ENCODE measurements at places on chromosomes 12 and 14.
A peak's percentile ranks its signal among the peaks of the same experiment; 100 is the strongest.

- DNase-seq, result no peak
These were observed 19.8 kb downstream of the PPM1H start for GRCh38 chr12:62915204-62915529.

DNA sequence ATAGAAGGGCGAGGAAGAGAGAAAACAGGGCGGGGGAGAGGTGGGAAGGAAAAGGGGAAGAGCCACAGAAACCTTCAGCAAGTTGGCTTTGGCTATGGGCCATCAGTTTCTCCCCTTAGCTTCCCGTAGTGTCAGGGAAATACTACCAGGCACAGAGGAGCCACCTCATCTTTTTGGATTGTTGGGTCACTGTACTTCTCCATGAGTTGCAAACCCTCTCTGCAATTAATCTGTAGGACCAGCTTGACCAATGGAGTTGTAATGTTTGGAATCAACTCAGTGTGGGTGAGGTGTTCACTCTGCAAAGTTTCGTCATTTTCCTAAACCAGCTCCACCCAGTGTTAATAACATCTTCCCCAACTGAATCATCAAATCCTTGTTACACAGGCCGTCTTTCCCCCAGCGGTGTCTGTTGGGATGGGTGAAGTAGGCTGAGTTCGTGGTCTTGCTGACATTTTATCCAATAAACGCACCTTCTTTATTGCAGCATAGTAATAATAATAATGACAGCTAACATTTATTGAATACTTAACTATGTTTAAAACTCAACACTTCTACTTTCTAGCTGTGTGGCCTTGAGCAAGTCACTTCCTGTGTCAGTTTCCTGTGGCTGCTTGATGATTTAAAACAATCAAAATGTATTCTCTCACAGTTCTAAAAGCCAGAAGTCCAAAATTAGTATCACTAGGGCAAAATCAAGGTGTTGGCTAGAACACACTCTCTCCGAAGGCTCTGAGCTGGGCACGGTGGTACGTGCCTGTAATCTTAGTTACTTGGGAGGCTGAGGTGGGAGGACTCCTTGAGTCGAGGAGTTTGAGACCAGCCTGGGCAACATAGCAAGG, 8.1 kb upstream of the GLTP start:
- no peak for DNase-seq

DNA sequence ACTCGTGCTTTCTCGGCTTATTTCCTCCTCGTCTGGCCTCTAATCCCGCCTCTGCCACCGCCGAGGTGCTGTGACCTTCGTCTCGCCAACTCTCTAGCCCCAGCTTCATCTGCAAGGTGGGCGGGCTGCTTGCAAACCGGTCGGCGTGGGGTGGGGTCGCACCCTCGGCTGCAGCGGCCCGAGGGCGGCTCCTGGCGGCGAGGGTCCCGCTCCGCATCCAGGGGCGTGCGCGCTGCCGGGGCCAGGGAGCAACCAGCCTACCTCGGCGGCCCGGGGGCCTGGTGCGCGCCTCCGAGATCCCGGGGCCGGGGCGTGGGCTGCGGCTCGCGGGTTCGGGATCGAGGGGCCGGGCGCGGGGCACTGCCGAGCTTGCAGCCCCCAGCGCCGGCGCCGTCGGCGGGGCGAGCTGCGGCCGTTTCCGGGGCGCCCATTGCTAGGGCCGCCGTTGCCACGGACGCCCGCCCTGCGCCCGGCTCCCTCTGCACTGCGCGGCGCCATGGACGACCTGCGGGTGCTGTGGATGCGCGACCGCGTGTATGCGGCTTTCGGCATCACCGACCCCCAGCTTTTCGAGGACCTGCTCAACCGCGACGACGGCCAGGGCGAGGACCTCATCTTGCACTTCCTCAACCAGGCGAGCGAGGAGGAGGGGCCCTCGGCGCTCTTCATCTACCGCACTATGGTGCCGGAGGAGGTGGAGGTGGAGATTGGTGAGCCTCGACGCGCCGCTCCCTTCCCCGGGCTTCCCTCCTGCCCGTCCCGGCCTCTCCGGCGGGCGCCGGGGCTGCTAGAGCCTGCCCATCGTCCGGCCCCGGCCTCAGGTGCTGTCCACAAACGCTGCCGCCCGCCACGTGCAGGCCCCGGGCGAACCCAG, at the start of gene DNAH10:
DNAH10 (plus strand) TSS at position 461 of the 874 bp plus-strand sequence; CDS start at position 497, 36 bp downstream.
- peak; percentile 35 for DNase-seq

DNA sequence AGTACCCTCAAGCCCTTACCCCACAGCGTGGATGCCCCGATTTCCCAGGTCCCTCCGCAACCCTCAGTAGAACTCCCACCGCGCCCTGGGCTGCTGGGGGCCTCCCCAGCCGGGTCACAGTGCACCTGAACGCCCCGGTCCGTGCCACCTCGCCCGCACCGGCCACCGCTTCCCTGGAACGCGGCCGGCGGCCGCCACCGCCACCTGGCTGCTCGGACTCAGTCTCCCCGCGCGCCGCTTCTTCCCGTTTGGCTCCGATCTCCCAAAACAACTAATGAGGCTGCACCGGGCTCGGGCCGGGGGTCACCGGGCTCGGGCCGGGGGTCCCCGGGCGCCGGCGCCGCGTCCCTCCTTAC, 1.0 kb downstream of the ITPK1 start:
- DNase-seq, result peak; percentile 15

DNA sequence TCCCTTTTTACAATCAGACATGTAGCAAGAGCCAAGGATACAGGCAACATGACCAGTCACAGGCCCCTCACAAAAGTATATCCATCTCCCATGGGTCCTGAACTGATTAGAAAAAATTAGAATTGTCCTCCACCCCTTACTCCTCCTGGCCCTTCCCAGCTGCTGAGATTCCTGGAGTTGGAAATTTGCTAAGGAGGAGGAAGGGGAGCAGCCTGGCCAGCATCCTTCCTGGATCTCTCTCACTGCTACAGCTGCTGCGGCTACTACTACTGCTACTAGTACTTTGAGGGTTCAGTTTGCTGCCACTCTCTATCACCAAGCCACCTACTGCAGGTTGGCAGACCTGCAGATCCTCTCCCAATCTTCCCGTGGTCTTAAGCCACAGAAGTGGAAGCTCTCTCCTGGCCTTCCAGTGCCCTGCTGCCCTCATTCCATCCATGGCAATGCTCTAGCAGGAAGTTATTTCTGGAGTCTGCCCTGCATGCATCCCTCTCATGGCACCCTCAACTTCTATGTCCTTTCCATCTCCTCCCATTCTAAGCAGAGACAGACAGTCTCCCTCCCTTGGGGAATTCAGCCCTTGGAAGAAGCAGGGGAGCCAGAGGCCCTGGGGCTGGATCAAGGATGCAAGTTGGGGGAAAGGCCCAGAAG, 1.0 kb downstream of the ITGA7 start:
- no peak for DNase-seq

DNA sequence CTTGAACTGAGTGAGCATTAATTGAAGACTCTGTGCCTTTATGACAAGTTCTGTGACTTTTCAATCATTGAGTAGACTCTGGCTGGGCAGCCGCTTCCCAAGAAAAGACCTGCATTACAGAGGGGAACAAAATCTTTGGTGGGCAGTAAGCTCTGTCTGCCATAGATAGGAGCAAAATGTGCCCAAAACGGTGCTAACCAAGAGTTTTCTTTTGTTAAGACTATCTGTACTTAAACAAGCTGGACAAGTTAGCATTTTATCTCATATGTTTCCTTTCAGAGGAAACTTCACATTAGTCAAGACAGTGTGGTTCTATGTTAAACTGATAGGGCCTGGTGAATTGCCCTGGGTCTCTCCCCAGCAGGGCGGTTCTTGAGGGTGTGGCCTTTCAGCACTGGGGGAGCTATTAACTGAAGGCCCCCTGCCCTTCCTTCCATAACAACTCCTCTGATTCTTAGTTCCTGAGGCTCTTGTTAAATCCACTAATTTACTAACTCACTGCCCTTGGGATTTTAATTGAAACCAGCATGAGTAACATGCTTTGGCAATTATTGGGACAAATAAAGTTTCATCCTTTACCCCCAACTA, 219.6 kb downstream of the KTN1 start:
- DNase-seq, result no peak

DNA sequence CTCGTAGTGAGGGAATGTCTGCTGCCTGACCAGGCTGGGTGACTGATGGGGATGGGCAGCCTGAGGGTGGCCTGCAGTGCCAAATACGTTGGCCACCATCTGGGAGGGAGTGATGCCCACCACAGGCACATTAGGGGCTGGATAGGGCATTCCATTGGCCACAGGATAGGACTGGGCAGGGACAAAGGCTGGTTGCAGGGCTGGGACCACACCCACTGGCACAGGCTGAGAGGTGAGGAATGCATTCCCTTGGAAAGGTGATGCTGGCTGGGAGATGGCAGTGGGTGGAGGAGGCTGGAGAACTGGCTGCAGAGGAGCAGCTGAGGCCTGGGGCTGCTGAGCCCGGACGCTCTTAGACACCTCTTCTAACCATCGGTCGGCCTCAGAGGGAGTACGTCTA, 39.5 kb downstream of the PAPLN start:
- DNase-seq, result no peak

DNA sequence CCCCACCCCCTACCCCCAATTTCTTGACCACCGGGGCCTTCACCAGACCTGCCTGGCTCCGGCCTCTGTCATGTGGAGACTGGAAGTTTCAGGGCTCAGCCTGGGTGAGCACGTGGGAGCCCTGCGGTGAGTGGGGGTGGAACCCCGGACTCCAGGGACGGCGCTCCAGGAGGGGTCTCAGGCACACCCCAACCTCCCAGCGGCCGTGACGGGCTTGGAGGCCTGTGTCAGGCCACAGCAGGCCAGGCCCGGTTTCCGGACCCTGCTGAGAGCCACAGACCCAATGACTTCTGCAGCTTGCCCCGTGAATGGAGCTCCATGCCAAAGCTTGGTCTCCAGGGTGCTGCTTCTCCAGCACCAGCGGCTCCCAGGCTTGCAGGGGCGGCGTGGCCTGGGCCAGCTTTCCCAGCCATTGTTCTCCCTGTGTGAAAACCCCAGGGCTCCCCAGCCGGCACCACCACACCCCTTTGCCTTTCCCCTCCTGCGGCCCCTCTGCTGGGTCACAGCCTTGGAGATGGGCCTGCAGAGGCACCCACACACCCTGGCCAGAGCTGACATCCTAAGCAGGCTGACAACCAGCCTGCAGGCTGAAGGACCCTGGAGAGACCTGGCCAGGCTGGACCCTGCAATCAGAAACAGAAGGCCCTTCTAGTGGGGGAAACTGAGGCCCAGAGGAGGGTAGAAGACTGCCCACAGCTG, 186.2 kb upstream of the C14orf180 start:
- no peak for DNase-seq

GRCh38 chr12:121894633-121895032, 6.0 kb downstream of the PSMD9 start:
- DNase-seq, result no peak

DNA sequence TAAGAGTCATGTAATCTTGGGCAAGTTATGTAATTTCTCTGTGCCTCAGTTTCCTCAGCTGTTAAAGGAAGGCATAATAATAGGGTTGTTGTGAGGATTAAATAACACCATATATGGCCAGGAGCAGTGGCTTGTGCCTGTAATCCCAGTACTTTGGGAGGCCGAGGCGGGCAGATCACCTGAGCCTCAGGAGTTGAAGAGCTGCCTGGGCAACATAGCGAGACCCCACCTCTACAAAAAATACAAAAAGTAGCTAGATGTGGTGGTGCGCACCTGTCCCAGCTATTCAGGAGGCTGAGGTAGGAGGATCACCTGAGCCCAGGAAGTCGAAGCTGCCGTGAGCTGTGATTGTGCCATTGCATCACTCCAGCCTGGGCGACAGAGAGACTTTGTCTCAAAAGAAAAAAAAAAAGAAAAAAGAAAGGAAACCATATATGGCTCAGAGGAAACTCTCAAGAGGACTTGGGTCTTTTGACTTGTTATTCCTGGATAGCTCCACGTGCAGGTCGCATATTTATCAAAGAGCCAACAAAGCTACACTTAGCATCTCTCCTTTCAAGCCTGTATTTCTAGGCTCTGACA, 6.9 kb downstream of the GPRC5A start:
- DNase-seq, result no peak

- no peak for DNase-seq
These were observed 572 bp downstream of the EFS start for GRCh38 chr14:23364164-23365035.

- DNase-seq, result no peak
These were observed 27.9 kb downstream of the MOAP1 start for GRCh38 chr14:93156693-93157369.

- no peak for DNase-seq
These were observed 290.7 kb upstream of the PDE3A start for GRCh38 chr12:20077618-20078017.

GRCh38 chr14:90785471-90785870, 30.8 kb downstream of the TTC7B start:
- no peak for DNase-seq

GRCh38 chr12:106010741-106011140, 128.0 kb downstream of the NUAK1 start:
- no peak for DNase-seq

GRCh38 chr12:101954676-101955075, 77.3 kb downstream of the DRAM1 start:
- no peak for DNase-seq

DNA sequence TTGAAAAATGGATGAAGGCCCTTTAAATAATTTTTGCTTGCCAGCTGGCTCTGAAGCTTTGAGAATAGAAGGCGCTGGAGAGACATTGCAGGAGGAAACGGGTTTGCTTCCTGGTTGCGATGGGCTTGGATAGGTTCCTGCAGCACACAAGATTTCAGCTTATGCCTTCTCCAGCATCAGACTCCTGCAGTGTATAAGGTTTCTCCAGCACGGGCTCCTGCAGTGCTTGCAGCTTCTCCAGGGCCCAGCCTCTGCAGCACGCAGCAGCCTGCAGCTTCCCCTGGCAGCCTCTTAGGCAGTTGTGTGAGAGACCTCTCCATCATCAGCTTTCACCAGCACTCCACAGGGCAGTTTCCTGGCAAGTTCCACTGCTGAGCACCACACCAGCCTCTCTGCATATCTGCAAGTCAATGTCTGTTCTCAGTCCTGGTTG, 78.7 kb upstream of the ZDHHC17 start:
- DNase-seq, result no peak

DNA sequence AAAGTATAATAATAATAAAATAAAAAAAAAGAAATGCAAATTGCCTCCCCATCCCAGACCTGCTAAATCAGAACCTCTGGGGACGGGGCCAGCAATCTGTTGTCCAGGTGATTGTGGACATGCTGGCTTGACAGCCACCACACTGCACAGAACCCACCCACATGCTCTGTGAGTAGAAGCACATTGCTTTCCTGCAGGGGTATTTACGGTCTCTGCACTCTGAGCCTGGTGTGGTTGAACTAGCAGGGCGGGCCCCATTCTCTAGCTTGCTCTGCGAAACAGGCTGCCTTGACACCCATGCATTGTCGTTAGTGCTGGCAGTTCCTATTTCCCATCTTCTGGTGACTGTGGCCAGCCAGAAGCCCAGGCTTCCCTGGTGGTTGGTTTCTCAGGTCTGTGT, 24.5 kb downstream of the PRMT8 start:
- no peak for DNase-seq

DNA sequence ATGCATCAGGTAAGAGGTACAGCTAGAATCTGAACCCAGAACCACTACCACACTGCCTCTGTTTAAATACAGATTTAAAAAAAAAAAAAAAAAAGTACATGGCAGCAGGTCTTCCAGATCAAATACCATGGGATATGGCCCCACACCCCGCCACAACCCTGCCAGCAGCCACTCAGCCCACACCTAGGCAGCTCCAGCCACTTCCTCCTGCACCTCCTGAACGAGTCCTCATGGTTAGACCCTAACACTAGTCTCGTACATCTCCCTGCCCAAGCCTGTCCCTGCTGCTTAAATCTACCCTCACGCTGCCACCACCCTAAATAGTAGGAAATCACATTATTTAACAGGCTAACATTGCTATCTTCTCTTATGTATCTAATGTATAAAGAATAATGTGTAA, 12.6 kb downstream of the SETD3 start:
- DNase-seq, result no peak

All from T-helper 2 cell treated with Interferon-gamma antibody and Interleukin-4, amounts not matched to agents 5 μg/mL and 100 μg/mL, for 36 hours (primary cell).